Right hindlimb (tissue), 1 donor: ENCODE measurements at places on chromosomes 5 and 9.
A peak's percentile ranks its signal among the peaks of the same experiment; 100 is the strongest.

- DNase-seq, result no peak
Measured at GRCh38 chr5:174755106-174755505, 30.7 kb downstream of the MSX2 start.

DNA sequence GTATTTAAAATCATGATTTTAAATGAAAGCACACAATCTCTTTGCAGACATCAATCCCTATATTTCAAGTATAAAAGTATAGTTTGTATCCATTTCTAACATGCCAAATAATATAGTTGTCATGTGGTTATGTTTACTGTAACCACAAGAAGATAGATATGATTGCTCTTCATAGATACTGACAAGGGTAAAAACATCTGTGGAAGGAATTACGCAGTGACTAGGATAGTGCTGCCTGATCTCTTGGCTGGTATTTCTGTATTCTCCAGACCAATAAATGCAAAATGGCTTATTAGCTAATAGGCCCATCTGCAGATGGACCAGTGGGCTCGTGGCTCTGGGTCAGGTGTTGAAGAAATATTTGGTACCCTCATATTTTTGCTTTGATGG is 34.9 kb upstream of the FBN2 start:
- DNase-seq, result no peak

- no peak for DNase-seq
Measured at GRCh38 chr5:15132816-15133405, 261.3 kb upstream of the ANKH start.

- no peak for DNase-seq
Measured at GRCh38 chr9:136379891-136380290, 6.4 kb upstream of the CARD9 start.

DNA sequence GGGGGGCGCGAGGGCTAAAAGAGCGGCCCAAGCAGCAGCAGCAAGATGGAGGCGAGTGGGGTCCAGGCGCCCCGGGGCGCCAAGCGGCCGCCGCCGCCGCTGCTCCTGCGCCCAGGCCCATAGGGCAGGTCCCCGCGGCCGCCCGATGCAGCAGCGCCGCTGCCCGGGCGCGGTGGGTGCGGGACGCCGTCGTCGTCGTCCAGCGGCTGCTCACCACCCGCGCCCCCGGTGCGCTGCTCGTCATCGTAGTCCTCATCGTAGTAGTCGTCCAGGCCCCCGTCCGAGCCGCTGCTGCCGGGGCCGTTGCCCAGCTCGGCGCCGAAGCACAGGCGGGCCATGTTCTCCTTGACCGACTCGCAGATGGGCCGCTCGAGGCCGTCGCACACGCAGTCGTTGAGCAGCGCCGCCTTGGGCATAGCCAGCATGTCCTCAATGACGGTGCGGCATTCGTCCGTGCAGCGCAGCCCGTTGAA is 1.5 kb downstream of the GAS1 start:
- no peak for DNase-seq

GRCh38 chr5:55989860-55990259 is 4.9 kb downstream of the IL6ST start:
- no peak for DNase-seq

DNA sequence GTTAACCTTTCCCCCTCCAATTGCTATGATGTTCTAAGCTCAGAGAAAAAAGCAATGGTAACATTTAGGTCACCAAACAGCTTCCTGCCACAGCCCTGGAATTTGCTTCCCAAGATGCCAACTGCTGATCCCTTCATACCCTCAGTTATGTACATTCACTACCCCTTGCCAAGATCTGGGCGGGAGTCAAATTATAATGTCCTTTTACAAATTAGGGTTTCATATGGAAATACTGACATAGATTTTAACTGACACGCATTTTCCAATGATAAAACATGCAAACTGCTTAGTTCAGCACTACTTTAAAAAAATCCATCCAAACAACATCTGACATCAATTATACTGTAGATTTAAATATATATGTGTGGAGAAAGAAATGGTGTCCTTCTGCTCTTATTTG is 5.0 kb downstream of the LOX start:
- DNase-seq, result peak; percentile 47

GRCh38 chr5:142922223-142922952 is 152.2 kb downstream of the ARHGAP26 start:
- DNase-seq, result no peak

DNA sequence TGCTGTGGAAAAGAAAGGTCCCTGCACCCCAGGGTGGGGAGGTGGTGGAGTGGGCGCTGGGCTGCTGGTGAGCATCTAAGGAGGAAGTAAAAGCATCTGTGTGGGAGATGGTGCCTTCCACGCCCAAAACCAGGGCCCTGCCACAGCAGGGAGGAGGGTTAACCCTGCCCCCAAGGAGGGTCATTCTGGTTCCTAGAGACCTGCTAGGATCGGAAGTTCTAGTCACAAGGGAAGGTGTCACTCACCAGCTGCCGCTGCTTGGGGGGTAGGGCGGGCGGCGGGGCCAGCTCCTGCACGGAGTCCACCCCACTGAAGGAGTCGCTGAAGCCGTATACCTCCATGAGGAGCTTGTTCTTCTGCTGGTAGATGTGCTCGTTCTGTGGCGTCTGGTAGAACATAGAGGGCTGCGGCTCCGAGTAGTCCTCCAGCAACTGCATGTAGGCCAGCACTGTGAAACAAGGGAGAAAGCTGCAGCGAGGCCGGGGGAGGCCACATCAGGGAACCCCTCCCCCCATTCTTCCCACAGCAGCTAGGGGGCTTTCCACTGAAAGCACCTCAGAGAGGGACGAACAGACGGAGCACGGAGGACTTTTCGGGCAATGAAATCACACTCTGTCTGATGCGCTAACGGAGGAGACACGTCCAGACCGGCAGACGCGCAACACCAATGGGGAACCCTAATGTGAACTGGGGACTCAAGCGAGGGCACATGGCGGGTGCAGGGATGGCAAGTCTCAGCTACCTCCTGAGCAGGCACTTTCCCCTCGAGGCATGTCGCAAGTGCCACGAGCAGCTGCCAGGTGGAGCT is 76.4 kb downstream of the PRRT1B start:
- no peak for DNase-seq

- DNase-seq, result no peak
Measured at GRCh38 chr5:106906199-106906598, 764.5 kb downstream of the EFNA5 start.

DNA sequence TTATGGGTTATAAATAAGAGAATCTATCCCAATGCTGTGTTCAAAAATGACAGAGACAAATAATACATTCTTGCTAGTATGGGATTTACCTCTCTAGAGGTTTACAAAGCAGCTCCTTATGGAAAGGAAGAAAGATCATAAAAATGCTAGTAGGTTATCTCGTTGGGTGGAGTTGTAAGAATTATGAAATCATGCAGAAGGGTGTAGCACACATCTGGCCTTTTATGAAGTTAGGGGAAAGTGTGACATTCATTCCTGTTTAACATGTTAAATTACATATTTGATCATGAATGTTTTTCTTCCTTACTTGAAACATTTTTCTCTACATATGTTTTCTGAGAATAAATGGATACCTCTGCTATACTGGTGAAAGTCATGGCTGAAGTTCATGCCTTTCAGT is 414.2 kb downstream of the SH3GL2 start:
- no peak for DNase-seq

DNA sequence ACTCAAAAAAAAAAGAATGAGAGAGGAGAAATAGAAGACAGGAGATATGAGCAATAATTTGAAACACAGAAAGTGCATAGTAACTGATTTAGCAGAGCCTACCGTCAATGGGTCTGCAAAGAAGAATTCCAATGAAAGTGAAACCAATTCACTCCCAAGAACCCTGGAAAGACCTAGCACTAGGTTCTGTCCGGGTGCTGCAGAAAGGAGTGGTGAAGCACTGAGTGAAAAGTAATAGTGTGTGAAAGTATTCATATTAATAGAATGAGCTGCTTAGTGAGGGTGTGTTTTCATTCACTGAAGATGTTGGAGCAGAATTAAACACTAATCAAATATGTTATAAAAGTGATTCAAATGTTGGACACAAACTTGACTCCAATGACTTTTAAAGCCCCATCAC is 51.3 kb upstream of the SLC30A5 start:
- no peak for DNase-seq

DNA sequence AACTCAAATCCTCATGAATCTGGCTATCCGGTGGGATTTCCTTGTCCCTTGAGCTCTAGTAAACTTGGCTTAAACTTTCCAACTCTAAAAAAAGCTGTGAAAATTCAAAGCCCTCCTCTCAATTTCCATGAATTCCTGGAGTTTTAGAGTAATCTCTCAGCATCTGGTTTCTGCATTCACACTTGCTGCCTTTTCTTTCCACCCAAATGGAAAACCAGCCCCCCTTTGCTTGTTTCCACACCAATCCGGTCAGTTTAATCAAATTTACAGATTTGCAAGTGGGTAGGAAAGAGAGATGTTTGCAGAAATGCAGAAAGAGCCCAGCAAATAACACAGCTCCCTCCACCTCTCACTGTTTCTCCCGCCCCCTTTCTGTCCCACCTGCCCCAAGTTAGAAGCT is 91.1 kb downstream of the ENC1 start:
- peak; percentile 44 for DNase-seq

GRCh38 chr5:149048811-149049210 is 14.1 kb downstream of the SH3TC2 start:
- DNase-seq, result no peak

DNA sequence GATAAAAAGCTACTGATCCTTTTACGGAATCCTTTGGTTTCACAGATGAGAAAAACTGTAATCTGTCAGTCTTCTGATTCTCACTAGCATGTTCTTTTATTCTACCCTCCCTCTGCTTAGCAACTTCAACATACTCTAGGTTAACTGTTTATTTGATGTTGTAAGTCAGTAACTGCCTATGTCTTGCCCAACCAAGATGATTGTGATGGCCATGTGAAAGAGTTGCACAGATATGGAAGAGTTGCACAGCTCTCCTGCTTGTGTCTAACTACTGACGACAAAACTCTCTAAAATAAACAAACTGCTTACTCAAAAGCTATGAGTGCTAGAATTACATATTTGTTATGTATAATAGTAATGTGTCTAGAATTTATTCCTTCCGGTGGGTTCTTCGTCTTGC is 227.3 kb upstream of the DAB2 start:
- no peak for DNase-seq

GRCh38 chr5:109196087-109196822 is 213.5 kb downstream of the PJA2 start:
- DNase-seq, result no peak

DNA sequence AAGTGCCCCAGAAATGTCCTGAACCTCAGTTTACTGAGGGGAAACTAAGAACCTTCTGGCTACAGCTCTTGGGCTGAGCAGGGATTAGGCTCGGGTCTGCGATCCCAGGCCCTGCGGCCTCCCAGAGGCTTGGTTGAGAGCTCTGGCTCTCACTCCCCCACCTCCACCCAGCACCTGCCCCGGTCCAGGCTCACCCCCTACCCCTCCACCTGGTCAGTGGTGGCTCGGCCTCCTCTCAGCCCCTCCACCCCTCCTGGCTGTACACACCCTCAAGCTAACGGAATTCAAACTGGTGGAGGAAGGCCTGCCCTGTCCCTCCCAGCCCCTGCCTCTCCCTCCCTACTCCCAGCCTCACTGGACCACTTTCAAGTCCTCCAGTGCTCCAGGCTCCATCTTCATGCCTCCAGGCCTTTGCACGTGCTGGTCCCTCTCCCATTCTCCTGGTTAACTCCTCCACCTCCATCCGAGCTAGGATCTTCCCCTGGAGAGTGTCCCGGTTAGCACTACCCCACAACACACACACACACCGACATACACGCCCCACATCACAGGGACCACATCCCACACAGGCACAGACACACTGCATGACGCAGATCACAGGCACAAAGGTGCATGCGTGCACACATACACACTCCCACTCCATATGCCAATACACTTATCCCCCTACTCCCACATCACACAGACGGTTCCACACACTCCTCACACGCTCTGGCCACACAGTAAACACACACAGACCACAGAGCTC is 130.9 kb downstream of the C9orf50 start:
- peak; percentile 64 for DNase-seq

- DNase-seq, result peak; percentile 36
Measured at GRCh38 chr9:121510766-121511550, 11.3 kb upstream of the GGTA1 start.

DNA sequence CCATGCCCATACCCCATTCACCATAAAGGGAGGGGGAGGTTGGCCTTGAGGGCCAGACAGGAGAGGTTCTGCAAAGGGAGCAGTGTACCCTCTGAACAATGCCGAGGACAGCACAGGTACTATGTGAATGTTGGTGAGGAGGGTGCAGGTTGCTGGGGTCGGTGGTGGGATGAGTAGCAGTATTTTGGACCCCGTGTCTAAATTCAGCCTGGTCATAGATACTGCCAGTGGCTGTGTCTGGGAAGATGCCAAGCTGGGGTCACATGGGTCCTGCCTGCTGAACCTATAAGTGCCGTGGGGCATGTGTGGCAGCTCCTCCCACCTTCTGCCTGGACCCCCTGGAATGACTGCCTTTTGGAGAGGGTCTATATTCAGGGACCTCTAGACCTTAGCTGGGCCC is 11.4 kb upstream of the SPINK4 start:
- no peak for DNase-seq

- no peak for DNase-seq
Measured at GRCh38 chr5:160960592-160960991, 108.6 kb upstream of the ATP10B start.

- no peak for DNase-seq
Measured at GRCh38 chr5:143636931-143637528, 174.9 kb upstream of the HMHB1 start.

- no peak for DNase-seq
Measured at GRCh38 chr9:99130069-99130468, 25.2 kb downstream of the TGFBR1 start.

DNA sequence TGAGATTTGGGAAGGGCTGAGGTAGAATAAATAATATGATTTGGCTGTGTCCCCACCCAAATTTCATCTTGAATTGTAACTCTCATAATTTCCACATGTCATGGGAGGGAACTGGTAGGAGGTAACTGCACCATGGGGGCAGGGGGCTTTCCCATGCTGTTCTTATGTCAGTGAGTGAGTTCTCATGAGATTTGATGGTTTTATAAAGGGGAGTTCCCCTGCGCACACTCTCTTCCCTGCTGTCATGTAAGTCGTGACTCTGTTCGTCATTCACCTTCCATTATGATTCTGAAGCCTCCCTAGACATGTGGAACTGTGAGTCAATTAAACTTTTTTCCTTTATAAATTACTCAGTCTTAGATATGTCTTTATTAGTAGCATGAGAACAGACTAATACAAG is 115.5 kb upstream of the STARD4 start:
- no peak for DNase-seq

DNA sequence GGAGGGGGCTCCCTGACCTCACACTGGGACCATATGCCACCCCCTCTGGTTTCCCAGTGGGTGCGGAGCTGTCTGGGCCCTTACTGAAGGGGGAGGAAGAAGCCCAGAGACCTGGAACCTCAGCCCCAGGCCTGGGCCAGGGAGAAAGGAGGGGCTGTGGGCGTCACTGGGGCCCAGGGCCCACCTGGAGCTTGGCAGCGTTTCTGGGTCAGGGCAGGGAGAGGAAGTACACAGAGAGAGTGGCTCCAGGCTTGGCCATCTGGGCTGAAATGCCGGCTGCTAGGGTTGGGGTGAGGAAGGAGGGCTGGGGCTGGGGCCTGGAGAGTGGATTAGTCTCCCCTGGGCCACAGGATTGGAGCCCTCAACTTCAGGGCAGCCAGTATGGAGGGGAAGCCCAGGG is 6.4 kb upstream of the DAB2IP start:
- DNase-seq, result peak; percentile 53

- DNase-seq, result no peak
Measured at GRCh38 chr5:151622367-151623088, 31.4 kb upstream of the FAT2 start.
